ENCODE measurements at places on chromosomes 1 and 21. TPM values are rescaled to one million over a fixed set of nuclear protein-coding genes. Genes with fewer than 3 reads are reported as not detected.

The SLC1A7 gene
- total RNA-seq = not detected

- no peak for DNase-seq
Observed at GRCh38 chr1:161128591-161129420, 3.7 kb downstream of the DEDD start.

- no peak for DNase-seq
Observed at GRCh38 chr1:39277879-39278278, 73.4 kb downstream of the MACF1 start.

DNA sequence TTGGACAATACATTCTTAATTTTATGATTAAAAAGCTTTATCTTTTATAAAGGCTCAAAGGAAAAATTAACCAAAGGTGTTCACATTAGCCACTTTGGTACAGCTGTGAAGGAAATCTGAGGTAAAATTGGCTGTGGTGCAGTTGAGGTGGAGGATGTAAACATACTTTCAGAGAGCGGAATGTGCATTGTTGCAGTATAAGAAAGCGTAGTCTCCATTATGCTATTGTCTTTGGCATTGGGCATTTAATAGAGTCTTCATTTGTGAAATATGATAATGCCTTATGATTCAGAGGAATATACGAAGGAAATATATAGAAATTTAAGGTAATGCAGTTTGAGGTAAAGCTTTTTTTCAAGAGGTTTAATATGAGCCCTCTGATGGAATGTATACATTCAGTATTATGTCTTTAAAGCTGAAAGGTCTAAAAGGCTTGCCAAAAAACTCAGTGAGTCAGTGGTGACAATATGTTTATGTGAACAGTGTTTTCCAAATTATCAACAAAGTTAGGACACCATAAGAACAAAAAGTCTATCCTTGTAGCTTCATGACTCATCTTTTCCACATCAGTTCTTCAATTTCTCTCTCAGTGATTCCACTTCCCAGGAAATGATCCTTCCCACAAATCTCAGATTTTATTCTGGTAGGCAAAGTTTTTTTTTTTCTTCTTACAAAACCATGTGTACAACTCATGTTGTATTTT lies 26.9 kb upstream of the DDR2 start:
- no peak for DNase-seq

The EDARADD gene
- total RNA-seq = 3.0 TPM

GRCh38 chr1:24720152-24720551 lies 25.1 kb upstream of the CLIC4 start:
- no peak for DNase-seq

GRCh38 chr1:208410409-208410808 lies 166.2 kb upstream of the PLXNA2 start:
- no peak for DNase-seq

DNA sequence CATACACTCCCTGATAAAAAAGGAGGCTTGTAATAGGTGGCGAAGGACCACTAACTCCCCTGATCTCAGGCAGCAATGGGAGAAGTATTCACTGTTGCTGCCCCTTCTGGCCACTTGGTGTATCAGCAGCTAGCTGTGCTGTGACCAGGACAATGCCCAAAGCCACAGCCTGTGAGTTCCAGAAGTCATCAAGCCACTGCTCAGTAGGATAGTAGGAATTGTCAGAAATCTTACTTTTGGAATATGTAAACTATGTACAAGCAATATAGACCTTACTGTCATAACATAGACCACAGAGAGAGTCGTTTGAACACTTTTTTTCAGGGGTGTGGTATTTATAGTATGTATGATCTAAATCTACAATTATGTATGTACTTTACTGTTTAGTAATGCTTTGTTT lies 248.3 kb upstream of the CAMK1G start:
- DNase-seq = peak; percentile 49

- no peak for DNase-seq
Observed at GRCh38 chr1:2466270-2466665, 9.8 kb upstream of the PLCH2 start.

GRCh38 chr1:12305377-12305776 lies 75.5 kb downstream of the VPS13D start:
- no peak for DNase-seq

DNA sequence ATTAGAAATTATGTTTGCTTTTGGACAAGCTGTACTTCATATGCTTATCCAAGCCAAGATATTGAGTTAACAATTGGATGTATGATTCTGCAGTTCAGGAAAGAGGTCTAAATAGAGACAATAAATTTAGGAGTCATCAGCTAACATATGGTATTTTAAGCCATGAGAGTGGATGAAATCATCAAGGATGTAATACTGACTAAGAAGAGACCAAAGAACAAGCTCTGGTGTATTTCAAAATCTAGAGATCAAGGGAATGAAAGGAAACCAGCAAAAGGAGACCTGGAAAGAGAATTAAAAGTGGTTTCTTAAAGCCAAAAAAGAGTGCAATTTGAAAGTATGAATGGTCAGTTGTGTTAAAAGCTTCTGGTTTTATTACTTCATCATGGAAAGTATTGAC lies 183.6 kb upstream of the BEND5 start:
- DNase-seq = no peak

The ASPM gene
- 57.6 TPM for total RNA-seq

DNA sequence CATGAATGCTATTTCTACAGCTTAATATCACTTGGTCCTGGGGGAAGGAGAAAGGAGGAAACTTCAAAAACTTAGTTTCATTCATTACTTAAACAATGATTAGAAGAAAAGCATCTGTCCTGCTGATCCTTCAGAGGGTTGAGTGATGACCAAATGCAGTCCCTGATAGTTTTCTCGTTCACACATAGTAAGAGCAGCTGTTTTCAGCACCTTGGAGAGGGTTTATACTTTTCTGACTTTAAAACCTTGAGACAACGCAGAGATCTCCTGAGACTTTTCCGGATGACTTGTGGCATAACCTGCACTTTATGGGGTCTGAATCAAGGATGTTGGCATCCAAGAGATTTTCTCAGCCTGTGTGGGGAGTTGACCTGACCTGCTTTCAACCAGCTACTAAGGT lies 94.0 kb upstream of the KCND3 start:
- DNase-seq = no peak

- no peak for DNase-seq
Observed at GRCh38 chr1:110490791-110491451, 28.1 kb downstream of the KCNA10 start.

- DNase-seq = no peak
Observed at GRCh38 chr1:21781815-21782348, 1.1 kb downstream of the USP48 start.

The PROK1 gene
- not detected for total RNA-seq

DNA sequence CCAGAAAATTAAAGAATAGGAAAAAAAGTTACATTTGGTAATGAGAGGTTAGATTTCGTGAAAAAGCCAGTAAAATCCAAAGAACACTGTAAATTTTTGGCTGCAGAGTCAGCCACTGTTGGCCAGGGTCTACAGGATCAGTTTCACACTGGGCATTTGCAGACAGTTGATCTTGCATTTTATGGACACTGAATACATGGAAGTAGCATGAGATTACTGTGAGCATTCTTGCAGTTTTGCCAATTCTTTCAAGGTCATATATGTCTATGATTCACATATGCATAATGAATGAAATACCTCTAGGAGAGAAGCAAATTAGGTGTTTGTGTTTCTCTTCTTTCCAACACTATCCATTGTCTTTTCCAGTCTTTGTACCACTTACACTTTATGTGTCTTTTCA lies 200.8 kb upstream of the DPYD start:
- no peak for DNase-seq

GRCh38 chr1:244242446-244242845 lies 191.4 kb downstream of the ZBTB18 start:
- DNase-seq = no peak

Measured in neural crest cell (in vitro differentiated cells).